ENCODE measurements at places on chromosomes 6 and 20.

- DNase-seq: no peak
These were observed 8.4 kb downstream of the FOXS1 start for GRCh38 chr20:31836853-31837608.

DNA sequence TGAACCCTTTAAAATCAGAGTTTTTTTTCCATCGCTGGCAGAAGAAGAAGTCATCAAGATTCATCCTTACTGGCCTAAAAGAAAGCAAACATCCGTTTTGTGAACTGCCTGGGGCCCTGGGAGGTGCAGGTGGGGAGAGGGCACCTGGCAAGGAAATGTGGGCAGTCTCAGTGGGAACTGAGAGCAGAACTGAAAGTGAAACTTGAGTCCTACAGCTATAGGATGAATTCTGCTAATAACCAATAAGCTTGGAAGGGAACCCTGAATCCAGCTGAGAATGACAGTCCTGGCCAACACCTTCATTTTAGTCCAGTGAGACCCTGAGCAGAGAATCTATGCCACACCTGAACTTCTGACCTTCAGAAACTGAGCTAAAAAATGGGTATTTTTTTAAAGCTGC lies 130.1 kb upstream of the ASCC3 start:
- DNase-seq: no peak

GRCh38 chr20:31517373-31517772 lies 3.1 kb downstream of the HM13 start:
- no peak for DNase-seq

GRCh38 chr6:140485740-140486449 lies 1111.4 kb upstream of the CITED2 start:
- no peak for DNase-seq

DNA sequence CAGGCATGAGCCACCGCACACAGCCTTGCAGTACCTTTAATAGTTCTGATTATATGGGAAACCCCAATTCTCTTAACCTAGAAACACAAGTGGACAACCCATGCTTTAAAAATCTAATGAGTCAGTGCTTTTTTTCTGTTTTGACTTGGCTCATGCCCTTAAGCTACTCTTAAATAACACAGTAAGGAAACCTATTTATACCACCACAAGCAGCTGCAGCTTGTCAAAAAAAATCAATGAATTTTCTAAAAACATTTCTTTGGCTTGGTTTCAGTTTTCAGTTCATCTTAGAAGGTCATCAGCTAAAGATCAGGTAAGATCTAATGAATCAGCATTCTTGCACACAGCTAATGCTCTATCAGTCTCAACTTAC lies 124.1 kb upstream of the DST start:
- DNase-seq: no peak

DNA sequence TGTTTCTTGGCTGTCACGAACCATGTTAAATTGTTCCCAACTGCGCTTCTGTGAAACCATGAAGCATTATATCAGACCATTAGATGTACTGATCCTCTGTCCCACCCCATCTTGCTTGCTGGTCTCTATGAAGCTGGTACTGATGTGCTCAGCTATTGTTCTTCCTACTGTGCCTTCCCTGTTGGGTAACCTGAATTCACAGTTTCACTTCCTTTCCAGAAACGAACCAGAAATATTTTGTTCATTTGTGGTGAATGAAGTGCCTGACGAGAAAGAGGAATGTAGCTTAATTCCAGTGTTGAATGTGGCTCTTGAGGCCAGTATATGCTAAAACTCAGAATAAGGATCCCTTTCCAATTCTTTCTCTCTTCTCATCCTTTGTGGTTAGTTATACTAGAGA lies 58.1 kb upstream of the SNAP91 start:
- DNase-seq: no peak

GRCh38 chr20:31608251-31608945 lies 3.3 kb downstream of the ID1 start:
- peak; percentile 83 for DNase-seq

DNA sequence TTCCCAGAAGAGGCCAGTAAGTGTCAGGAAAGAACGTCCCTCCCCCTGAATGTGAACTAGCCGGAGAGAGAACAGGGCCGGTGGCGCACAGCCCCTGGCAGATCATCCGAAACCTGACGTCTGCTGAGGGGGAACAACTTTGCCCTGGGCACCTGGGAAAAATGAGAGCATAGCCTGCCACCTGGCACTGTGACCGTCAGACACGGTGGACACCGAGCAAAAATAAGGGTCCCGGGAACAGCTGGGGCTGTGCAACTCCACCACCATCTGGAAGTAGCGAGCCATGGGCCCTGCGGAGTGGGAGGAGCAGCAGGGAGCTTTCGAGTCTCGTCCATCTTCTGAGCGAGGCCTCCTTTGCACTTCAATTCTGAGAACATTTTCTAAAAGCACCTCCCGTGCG lies 110.8 kb downstream of the EDN3 start:
- no peak for DNase-seq

DNA sequence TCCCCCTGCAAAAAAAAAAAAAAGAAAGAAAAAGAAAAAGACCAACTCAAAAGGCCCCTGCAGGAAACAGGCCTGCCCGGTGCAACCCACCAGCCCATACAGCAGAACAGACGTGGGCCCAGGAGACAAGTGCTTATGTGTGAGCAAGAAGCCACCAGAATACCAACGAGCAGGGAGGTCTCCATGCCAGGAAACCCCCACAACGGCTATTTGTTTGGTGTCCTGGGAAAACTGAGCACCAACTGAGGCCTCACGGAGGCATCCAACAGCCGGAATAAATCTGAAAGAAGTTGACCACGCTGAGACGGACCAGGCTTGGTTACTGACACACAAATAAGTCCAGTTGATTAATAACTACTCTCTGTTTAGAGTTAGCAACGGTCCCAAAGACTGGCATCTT lies 29.7 kb downstream of the PTPRT start:
- DNase-seq: no peak

GRCh38 chr20:21303872-21304586 lies 898 bp downstream of the XRN2 start:
- peak; percentile 77 for DNase-seq

DNA sequence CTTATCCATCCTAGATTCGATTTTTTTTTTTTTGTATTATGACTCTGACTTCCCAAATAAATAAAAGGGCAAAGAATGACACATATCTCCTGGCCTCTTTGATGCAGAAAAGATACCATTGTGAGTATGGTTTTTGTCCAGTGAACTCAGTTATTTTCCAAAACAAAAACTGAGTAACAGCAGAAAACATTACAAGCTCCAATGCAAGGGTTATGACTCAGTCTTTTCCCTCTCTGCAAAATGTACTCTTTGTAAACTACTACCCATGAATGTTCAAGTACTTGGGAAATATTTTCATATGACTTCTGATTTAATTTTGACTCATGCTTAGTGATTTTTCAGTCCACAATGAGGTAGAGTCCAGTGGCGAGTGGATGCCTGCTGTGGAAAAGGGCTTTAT lies 355.3 kb downstream of the RNF144B start:
- no peak for DNase-seq

- no peak for DNase-seq
These were observed 27.0 kb downstream of the ZNF292 start for GRCh38 chr6:87182321-87182720.

Data from NCI-H748 treated with DMSO at 0.1 percent for 48 hours (cell line).